ENCODE measurements at places on chromosomes 2 and 18.

DNA sequence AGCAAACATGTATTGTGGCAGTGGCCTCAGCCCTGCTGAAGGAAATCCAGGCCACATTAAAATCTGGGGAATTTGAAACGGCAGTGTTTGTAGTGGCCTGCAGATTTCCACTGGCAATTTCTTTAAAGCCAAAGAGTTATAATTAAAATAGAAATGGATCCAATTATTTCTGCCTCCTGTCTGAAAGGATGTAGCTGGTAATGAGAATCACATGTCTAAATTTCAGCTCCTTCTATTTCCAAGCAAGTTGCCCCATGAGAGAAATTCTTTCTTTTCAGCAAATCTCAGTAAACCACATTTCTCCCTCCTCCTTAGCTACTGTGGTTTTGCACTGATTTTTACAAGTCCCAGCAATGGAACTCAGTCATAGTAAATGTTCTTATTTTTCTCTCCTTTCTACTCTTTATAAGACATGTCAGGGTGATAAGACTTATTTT is 55.4 kb upstream of the ZNF396 start:
- no peak for DNase-seq

GRCh38 chr18:69032009-69032408 is 234.1 kb downstream of the CCDC102B start:
- DNase-seq, result no peak

- no peak for DNase-seq
These were observed 13.7 kb upstream of the OTOF start for GRCh38 chr2:26491563-26492167.

- DNase-seq, result no peak
These were observed 588 bp downstream of the TMEM214 start for GRCh38 chr2:27033253-27033852.

DNA sequence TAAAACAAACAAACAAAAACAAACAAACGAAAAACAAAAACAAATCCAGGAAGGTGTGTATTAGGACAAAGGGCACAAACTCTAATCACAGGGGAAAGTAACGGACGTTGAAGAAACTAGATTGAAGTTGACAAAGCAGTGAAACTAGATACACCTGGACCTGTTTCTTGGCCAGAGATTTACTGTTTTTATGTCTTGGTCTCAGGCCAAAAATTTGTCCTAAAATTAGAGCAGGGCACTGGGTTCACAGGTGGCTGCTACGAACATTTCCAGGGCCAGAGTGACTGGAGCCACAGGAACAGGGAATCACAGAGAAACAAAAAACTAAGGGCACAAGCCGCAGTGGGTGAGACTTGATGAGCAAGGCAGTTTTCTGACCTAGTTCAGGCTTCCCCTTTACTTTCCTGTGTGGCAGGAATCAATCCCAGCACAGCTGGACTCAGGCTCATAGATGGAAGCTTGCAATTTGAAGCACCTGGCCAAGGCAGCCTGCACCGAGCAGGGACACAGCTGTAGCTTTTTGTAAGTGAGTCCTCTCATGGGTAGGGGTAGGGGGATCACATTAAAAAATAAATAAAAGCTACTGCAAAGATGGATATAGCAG is 329.4 kb downstream of the DLGAP1 start:
- DNase-seq, result no peak

DNA sequence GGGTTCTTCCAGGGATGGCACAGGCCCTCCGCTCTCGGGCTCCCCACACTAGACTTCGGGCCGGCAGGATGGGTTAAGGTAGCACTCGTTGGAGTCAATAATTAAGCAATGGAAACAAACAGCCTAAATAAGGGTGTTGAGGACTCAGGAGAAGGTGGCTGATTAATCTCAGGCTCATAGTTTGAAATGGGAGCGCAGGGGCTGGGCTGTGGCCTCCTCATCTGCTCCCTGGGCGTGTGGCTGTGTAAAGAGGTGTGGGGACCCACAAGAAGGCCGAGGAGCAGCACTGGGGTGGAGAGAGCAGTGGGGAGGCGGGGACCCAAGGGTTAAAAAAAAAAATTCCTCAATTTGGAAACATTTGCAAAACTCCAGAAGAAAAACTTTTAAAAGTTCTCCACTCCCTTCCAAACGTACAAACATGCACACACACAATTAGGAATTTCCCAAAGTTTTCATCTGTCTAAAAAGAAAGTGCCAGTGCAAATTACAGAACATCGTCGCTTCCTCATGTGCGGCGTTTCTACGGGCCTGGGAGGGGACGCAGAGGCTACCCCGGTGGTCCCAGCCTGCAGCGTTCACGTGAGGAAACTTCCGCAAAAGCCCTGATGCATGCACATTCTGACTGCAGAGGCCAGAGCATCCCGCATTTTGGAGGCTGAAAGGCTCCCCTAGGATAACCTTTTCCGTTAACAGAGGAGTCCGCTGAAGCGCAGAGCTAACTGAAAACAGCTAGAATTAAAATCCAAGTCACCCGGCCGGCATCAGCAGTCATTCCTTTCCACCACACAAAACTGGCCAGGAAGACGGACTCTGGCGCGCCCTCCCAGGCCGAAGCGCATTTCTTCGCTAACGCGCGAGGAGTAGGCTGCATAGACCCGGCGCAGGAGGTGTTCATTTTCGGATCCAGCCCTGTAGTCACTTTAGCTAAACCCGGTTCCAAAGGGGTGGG is 1.0 kb upstream of the TUBB6 start:
- no peak for DNase-seq

DNA sequence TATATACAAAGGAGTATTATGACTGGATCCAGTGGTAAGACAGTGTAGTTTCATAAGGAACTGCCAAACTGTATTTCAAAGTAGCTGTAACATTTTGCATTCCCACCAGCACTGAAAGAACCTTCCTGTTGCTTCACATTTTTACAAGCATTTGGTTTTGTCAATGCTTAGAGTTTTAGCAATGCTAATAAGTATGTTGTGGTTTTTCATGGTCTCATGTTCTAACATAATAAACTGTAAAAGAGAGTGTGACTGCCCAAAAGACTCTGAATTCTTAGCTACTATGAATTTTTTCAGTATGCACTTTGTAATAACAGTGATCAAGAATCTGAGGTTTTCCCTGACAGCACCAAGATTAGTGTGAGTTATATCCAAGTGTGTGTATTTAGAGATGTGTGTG is 604.2 kb downstream of the XIRP2 start:
- no peak for DNase-seq

DNA sequence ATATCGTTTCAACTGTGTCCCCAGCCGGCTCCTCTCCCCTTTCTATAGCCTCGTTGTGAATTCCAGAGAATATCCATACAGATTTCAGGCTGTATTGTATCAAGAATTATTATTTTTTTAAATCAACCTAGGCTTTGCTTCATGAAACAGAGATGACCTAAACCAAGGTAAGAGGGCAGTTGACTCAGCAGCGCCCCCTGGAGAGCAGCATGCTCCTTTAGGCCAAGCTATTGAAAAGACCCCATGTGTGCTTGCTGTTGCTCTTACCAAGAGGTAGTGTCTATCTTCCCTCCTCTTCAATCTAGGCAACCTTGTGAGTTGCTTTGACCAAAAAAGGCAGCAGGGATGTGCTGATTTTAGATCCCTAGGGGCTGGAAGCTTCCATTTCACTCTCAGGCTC is 426.7 kb upstream of the SMIM21 start:
- no peak for DNase-seq

GRCh38 chr2:157837851-157838441 is 38.2 kb downstream of the ACVR1 start:
- no peak for DNase-seq

DNA sequence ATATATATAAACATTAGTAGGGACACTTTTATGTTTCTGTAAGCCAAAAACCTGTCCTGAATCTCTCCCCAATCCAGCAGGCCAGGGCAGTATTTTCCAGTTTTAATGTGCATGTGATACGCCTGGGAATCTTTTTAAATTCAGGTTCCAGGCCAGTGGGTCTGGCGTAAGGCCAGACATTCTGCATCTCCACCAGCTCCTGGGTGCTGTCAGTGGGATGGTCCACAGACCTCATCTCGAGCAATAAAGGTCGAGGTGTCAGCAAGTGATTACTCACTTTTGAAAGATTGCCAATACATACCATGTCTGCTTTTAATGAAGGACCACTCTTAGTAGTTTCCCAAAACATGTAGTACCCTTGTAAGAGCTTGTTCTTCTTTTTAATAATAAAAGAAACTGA is 189.9 kb upstream of the SH3BP4 start:
- no peak for DNase-seq

DNA sequence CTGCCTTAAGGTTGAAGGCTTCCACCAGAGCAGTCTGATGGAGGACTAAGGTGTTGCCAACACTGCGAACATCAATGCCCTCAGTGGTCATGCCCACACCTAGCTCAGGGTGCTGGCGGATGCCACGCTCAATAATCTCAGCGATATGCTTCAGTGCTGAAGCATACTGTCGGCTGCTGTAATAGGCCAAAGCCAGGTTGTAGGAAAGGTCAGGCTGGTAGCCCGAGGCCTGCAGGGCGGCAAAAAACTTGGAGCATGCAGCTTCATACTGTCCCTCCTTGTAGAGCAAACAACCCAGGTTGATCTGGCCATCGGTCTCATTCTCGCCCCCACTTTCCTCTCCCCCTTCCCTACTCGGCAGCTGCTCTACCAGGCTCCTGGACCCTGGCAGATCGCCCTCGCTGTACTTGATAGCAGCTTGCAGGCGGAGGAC is 159.4 kb downstream of the AGPS start:
- DNase-seq, result no peak

DNA sequence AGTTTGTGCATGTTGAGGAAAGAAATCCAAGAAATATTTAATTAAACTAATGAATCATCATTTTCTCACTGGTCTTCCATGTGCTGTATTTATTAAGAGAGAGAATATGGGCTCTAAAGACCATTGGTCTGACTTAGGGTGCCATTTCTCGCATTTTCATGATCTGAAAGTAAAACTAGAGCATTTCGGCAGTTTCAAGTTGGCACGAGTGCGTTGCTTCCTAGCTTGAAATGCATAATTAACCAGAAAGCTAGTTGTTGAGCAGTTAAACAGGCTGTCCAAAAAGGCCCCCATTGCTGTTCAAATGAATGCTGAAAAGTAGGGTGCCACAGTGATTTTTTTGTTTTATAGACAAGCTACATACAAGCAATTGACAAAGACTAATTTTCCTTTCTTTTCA is 47.4 kb downstream of the SLC8A1 start:
- no peak for DNase-seq

GRCh38 chr2:101446869-101447268 is 28.0 kb downstream of the RFX8 start:
- no peak for DNase-seq

- no peak for DNase-seq
These were observed 545 bp upstream of the CDCA7 start for GRCh38 chr2:173354073-173354581.

DNA sequence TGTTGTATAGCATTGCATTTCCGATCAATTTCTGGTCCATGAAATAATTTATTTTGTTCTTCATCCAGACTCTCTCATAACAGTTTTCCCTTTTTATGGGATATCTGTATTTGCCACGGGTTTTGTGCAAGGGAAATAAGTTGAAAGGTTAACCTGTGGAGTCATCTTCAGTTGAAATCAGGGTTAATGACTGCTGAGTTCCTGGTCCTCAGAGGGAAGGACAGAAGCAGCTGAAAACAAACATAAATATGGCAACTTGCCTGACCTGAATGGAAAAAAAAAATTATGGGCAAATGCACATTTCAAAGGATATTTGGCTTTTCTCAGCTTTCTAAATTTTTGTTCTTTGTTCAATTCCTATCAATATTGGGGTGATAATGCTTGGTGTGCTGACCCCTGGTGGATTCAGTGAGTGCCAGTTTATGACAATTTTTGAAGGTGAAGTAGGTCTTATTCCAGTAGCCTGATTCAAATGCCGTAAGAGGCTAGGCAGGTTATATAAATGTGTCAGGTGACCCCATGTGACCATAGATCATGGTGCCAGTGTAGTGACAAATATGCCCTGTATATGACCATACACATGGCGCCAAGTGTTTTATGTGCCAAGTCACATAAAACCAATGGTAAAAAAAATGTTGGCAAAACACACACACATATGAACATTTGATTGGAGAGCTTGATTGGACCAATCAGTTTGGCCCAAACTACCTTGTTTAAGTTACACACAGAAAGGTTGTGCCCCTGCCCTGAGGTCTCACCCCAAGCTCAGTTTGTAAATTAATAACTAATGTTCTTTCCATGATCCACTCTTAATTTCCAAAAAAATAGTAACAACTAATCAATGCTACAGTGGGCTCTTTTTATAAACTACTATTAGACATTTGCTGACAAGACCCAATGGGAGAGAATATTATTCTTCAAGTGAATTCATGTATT is 47.6 kb upstream of the FAM124B start:
- DNase-seq, result no peak
